Large intestine (tissue), 12 donors: ENCODE measurements at places on chromosomes 11 and 22.

- peak; percentile 87 for DNase-seq
- H3K36me3 ChIP-seq: peaks cover 6% of the 10 kb centered on the region
- peaks cover 13% of the 10 kb centered on the region for H3K4me1 ChIP-seq
- peak overlapping the region; percentile 92 for H3K4me3 ChIP-seq
- no peaks in the 10 kb centered on the region for H3K27me3 ChIP-seq
Observed at GRCh38 chr11:95790933-95791708, 823 bp downstream of the CEP57 start.

- no peaks in the 10 kb centered on the region for H3K36me3 ChIP-seq
- no peak overlapping the region for H3K4me3 ChIP-seq
- no peak for DNase-seq
- H3K27me3 ChIP-seq: no peaks in the 10 kb centered on the region
- H3K4me1 ChIP-seq: peaks cover 13% of the 10 kb centered on the region
Observed at GRCh38 chr11:3853899-3854659, 1.4 kb upstream of the STIM1 start.

GRCh38 chr22:20186183-20186870 lies 35.5 kb upstream of the CCDC188 start:
- DNase-seq: no peak
- H3K4me3 ChIP-seq: no peak overlapping the region
- no peak overlapping the region for H3K27ac ChIP-seq
- H3K4me1 ChIP-seq: peaks cover 56% of the 10 kb centered on the region
- H3K27me3 ChIP-seq: no peaks in the 10 kb centered on the region
- no peaks in the 10 kb centered on the region for H3K36me3 ChIP-seq

DNA sequence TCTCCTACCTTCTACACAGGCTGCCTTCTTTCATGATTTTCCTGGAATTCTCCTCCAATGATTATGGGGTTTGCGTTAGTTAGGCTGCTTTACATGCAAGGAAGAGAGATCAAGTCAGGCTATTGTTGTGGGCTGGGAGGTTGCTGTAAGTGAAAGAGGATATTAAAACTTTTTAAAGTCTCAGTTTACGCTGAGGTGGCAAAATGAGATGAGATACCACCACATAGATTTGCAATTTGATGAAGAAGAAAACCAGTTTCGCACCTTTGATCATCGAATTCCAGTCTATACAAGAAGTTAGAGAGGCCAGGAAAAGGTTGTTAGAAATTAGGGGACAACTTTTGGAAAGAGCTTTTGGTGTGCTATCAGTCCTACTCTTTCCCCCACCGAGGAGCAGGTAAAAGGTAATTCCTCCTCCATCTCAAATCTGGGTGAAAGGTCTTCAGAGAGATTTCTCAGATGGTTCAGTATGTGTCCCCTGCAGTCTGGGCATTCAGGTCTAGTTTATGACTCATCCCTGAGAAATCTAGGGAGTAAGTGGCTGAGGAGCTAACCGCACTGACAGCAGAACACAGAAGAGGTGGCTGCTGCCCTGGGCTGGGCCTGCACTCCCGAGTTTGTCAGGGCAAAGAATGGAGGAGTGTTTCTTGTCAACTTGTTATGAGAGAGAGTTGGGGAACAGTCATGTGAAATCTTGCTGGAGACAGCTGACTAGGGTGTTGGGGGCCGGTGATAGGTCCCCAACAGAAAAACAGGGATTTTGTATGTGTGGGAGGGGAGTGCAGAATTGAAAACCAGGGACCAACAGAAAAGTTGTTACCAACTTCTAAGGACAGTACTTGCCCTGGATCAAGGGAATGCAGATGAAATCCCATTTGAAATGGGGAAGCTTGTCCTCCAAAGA lies 34.7 kb downstream of the CCDC83 start:
- DNase-seq: peak; percentile 40
- no peaks in the 10 kb centered on the region for H3K36me3 ChIP-seq
- no peak overlapping the region for H3K4me3 ChIP-seq
- no peaks in the 10 kb centered on the region for H3K27me3 ChIP-seq

- no peaks in the 10 kb centered on the region for H3K36me3 ChIP-seq
- peaks cover 8% of the 10 kb centered on the region for H3K4me1 ChIP-seq
- H3K4me3 ChIP-seq: no peak overlapping the region
- no peaks in the 10 kb centered on the region for H3K27me3 ChIP-seq
- H3K27ac ChIP-seq: peak overlapping the region; percentile 50
Observed at GRCh38 chr11:58757439-58757838, 25.7 kb upstream of the GLYAT start.

- H3K4me3 ChIP-seq: peak within 1 kb of the TSS; percentile 70
- H3K27ac ChIP-seq: peak within 1 kb of the TSS; percentile 92
- peaks cover 23% of the 10 kb centered on the region for H3K4me1 ChIP-seq
- H3K36me3 ChIP-seq: peaks cover 17% of the 10 kb centered on the region
- DNase-seq: peak; percentile 91
Observed at GRCh38 chr22:24592851-24593558, at the start of gene LRRC75B. TSS of gene LRRC75B (minus strand) at chr22:24593073. CDS start at chr22:24593039, 34 bp downstream.

- H3K36me3 ChIP-seq: peaks cover under 1% of the 10 kb centered on the region
- H3K27ac ChIP-seq: peak overlapping the region; percentile 24
- H3K27me3 ChIP-seq: no peaks in the 10 kb centered on the region
- H3K4me3 ChIP-seq: no peak overlapping the region
Observed at GRCh38 chr22:24809331-24809730, 3.3 kb downstream of the SGSM1 start.

DNA sequence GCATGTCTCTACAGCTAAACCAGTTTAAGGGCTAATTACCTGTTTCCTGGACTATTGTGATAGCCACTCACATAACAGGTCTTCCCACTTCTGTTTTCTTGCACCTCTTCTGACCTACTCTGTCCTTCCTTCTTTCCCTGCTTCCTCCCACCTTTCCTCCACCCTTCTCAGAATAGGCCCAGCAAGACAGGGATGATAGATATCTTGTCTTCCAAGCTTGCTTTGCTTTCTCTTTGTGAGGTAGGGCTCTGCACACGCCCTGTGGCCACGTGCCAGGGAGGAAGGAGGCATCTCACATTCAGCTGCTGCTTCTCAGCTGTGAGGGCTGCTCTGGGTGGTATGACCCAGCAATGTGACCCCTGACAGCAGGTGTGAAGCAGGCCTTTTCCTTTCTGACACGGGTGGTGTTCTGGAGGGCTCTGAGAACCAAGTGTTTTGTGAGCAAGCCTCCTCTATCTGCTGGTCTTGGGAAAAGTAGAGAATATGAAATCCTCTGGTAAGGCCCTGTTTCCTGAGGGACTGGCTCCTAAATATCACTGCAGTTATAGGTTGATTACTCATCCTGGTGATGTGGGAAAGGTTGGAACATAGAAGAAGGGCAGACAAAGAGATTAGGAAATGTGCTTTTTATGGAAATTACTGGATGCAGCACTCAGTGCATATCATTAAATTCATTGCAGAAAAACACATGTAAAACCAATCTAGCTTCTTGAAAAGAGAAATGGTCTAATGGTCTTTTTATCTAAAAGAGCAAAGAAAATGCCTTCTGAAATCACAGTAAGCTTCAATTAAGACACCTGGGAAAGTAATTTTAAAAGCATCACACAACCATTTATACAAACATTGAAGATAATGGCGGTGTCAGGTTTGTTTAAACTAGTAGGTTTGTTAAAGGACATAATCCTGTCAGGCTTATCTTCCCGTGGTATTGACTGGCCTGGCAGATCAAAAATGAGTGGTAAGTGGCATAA lies 8.5 kb downstream of the AMOTL1 start:
- no peak overlapping the region for H3K27ac ChIP-seq
- H3K4me1 ChIP-seq: peaks cover 7% of the 10 kb centered on the region
- H3K27me3 ChIP-seq: no peaks in the 10 kb centered on the region

DNA sequence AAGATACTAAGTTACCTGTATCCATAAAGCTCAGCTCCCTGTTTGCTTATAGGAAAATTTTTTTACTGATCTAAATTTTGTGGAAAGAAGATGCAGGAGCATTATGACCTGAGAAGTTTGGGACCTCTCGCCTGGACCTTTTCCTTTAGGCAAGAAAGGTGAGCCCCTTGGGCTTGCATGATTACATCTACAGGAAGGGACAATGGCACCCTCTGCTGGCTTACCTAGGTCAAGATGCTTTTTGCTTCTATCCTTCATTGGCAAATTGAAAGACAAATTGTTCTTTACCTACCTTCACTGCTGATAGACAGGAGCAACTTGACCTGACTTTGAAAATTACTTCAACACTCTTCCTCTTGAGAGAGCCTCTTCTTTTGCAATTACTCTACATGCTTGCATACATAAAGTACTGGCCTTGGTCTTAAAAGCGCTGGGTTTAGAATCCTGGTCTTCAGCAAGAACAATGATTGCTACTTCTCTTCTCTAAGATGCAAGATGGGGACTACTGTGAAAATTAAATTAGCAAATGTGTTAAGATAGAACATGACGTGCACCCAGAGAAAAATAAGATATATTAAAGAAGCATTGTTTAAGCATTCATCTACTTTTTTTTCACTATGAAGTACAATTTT lies 147.2 kb downstream of the TRPC6 start:
- no peak for DNase-seq
- H3K36me3 ChIP-seq: no peaks in the 10 kb centered on the region
- no peaks in the 10 kb centered on the region for H3K4me1 ChIP-seq
- H3K27ac ChIP-seq: no peak overlapping the region
- no peaks in the 10 kb centered on the region for H3K27me3 ChIP-seq
- H3K4me3 ChIP-seq: no peak overlapping the region

GRCh38 chr11:816433-816779 lies 2.3 kb upstream of the PNPLA2 start:
- H3K4me3 ChIP-seq: no peak overlapping the region
- no peaks in the 10 kb centered on the region for H3K27me3 ChIP-seq
- DNase-seq: no peak
- H3K4me1 ChIP-seq: peaks cover 21% of the 10 kb centered on the region

GRCh38 chr11:73176145-73176873 lies 34.2 kb upstream of the FCHSD2 start:
- no peak for DNase-seq
- peaks cover 27% of the 10 kb centered on the region for H3K4me1 ChIP-seq
- no peaks in the 10 kb centered on the region for H3K36me3 ChIP-seq
- H3K4me3 ChIP-seq: no peak overlapping the region
- peak overlapping the region; percentile 49 for H3K27ac ChIP-seq

- H3K27me3 ChIP-seq: no peaks in the 10 kb centered on the region
- no peaks in the 10 kb centered on the region for H3K4me1 ChIP-seq
- DNase-seq: peak; percentile 40
- peaks cover 27% of the 10 kb centered on the region for H3K36me3 ChIP-seq
- no peak overlapping the region for H3K4me3 ChIP-seq
Observed at GRCh38 chr11:90204832-90205646, 17.8 kb downstream of the CHORDC1 start.

DNA sequence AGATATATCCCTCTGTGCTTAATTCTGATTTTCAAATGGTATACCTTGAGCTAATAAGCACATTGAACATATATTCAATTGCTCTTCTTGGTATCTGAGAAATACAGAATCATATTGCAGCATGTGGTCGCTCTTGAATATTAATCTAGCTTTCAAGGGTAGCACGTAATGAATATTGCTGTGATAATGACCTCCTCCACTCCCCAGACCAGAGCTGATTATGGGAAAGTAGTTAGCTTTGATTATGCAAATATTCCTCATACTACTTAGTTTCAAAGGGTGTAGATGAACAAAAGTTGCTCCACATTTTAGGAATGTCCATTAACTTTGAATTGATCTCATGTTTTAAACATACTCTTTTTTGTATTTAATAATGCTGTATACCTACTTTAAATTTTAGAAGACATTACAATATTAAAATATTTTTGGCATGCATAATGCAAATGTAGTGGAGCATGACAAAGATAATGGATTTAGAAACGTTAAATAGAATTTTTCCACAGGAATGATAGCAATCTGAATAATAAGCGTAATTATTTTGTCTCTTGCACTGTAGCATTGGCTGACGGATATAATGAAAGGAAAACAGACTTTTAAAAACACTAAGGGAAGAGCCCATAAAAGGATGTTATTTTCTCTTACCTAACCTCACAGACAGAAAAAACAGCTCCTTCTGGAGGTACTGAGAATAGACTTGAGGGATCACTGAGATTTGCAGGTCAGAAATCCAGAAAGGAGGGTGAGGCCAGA lies 27.2 kb downstream of the KBTBD3 start:
- H3K36me3 ChIP-seq: no peaks in the 10 kb centered on the region
- no peak overlapping the region for H3K27ac ChIP-seq
- H3K27me3 ChIP-seq: no peaks in the 10 kb centered on the region
- H3K4me3 ChIP-seq: no peak overlapping the region
- peaks cover 2% of the 10 kb centered on the region for H3K4me1 ChIP-seq
- DNase-seq: no peak

GRCh38 chr22:50675553-50676179 lies 3.0 kb downstream of the SHANK3 start:
- H3K36me3 ChIP-seq: no peaks in the 10 kb centered on the region
- peaks cover 3% of the 10 kb centered on the region for H3K4me1 ChIP-seq
- H3K4me3 ChIP-seq: peak overlapping the region; percentile 32
- no peak for DNase-seq

DNA sequence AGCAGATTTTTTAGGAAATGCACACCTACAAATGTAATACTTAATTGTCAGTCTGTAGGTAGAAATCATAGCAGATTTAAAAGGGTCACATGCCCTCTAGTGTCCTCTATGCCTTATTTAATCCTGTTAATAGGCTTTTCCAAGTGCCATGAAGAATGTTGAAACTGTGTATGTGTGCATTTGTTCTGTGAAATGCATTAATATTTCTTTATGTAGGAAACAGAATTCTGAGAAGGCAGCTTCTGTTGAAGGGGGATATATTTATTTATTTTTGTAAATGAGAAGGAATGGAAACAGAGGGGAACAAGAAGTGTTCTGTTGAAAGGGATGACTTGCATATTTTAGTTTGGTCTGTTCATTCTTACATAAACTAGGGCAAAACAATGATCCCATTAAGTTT lies 51.0 kb downstream of the SVIP start:
- H3K4me1 ChIP-seq: no peaks in the 10 kb centered on the region
- no peaks in the 10 kb centered on the region for H3K27me3 ChIP-seq
- no peak overlapping the region for H3K4me3 ChIP-seq
- H3K27ac ChIP-seq: no peak overlapping the region
- DNase-seq: no peak

DNA sequence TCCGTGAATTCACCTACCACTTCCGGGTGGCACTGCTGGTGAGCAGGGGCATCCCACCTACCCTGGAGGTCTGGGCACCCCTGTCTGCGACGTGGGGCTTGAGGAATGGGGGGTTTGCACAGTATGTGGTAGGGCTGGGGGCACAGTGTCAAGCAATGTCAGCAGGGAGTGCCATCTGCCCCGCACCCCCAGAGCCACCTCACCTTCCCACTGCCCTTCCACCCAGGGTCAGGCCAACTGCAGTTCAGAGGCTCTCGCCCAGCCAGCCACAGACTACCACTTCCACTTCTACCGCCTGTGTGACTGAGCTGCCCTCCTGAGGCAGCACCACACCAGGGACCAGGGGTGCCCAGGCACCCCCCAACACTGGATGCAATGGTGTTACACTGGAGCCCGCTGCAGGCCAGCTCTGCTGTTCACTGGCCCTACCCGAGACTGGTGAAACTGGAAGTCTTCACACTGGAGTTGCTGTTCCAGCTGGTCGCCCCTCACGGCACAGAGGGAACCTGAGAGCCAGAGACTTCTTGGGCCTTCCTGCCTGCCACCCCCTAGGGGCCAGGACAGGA lies 6.5 kb downstream of the TMEM258 start:
- peaks cover 91% of the 10 kb centered on the region for H3K36me3 ChIP-seq
- H3K4me1 ChIP-seq: no peaks in the 10 kb centered on the region
- no peaks in the 10 kb centered on the region for H3K27me3 ChIP-seq
- no peak overlapping the region for H3K4me3 ChIP-seq
- no peak for DNase-seq

GRCh38 chr11:7591987-7592386 lies 78.2 kb downstream of the PPFIBP2 start:
- H3K36me3 ChIP-seq: peaks cover 19% of the 10 kb centered on the region
- DNase-seq: no peak
- peaks cover 4% of the 10 kb centered on the region for H3K4me1 ChIP-seq

GRCh38 chr11:27411328-27411727 lies 48.3 kb upstream of the CCDC34 start:
- H3K27me3 ChIP-seq: no peaks in the 10 kb centered on the region
- no peak for DNase-seq
- no peak overlapping the region for H3K4me3 ChIP-seq
- no peaks in the 10 kb centered on the region for H3K4me1 ChIP-seq
- no peak overlapping the region for H3K27ac ChIP-seq
- peaks cover 3% of the 10 kb centered on the region for H3K36me3 ChIP-seq
